ENCODE measurements at places on chromosomes 2 and 18.
A peak's percentile ranks its signal among the peaks of the same experiment; 100 is the strongest.

- no peak for DNase-seq
Measured at GRCh38 chr2:71309-72035, 25.2 kb upstream of the FAM110C start.

DNA sequence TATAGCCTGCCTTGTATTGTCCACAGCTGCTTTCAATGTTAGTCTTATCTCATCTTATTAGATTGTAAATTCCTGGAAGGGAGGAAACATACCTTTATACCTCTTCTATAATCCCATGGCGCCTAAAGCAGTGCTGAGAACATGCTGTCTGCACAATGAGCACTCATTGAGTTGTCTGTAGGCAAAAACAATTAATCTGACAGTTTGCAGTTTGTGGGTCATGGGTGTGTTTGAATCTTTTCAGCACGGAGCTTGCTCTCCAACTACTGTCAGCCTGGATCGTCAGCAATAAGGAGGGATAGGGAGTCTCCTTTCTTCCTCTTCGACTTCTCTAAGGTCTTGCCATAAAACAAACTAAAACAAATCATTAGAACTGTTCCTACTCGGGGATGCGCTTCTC, 26.5 kb upstream of the GREB1L start:
- no peak for DNase-seq

- DNase-seq = no peak
Measured at GRCh38 chr18:25467226-25467987, 115.4 kb upstream of the ZNF521 start.

DNA sequence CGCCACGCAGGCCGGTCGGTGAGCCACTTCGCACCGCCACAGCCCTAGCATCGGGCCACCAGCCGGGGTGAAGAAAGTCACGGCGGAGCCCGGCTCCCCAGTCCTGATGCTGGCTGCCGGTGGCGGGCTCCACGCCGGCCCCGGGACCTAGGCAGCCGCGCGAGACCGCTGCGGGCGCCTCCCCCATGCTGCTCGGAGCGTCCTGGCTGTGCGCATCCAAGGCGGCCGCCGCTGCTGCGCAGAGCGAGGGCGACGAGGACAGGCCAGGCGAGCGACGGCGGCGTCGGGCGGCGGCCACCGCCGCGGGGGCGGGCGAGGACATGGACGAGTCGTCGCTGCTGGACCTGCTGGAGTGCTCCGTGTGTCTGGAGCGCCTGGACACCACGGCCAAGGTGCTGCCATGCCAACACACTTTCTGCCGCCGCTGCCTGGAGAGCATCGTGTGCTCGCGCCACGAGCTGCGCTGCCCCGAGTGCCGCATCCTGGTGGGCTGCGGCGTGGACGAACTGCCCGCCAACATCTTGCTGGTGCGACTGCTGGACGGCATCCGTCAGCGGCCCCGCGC, 433 bp downstream of the SH3RF3 start:
- peak; percentile 50 for DNase-seq

GRCh38 chr2:202736826-202737225, 102.1 kb downstream of the FAM117B start:
- DNase-seq = no peak

- DNase-seq = no peak
Measured at GRCh38 chr2:240509667-240510512, 47.9 kb downstream of the ANKMY1 start.

- no peak for DNase-seq
Measured at GRCh38 chr18:59660366-59660765, 36.9 kb downstream of the CCBE1 start.

DNA sequence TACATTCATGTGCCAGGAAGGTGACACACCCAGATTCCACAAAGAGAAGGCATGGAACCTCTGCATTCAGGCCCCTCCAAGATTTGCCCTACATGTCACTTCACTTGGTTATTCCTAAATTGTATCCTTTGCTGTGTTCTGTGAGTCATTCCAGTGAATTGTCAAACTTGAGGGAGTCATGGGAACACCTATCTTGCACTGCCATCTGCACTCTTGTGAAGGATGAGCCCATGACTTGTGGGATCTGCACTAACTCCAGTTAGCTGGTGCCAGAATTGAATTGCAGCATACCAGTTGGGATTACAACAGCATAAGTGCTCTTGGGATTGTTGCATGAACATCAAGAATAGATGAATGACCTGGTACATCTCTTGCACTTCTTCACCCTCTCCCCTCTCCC, 1288.0 kb upstream of the ZEB2 start:
- no peak for DNase-seq

DNA sequence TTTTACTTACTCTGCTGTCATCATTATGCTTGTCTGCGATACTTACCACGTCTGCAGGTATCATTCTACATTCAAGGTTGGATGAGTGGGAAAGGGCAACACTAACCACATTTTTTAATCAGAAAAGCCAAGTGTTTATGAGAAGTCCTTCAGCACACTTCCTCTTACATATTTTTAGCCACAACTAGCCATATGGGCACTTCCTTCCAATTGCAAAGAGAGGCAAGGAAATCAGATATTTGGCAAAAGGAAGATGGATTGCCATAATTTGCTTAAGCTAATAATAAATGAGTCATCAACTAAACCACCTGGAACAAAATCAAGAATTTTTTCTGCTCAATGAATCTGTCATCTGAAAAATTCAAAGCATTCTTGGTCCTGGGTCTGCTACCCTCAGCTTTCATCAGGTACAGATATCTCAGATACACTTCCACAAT, 16.7 kb upstream of the MRO start:
- DNase-seq = no peak
